AG09319 (cell line): ENCODE measurements at places on chromosomes 5 and 9.

DNA sequence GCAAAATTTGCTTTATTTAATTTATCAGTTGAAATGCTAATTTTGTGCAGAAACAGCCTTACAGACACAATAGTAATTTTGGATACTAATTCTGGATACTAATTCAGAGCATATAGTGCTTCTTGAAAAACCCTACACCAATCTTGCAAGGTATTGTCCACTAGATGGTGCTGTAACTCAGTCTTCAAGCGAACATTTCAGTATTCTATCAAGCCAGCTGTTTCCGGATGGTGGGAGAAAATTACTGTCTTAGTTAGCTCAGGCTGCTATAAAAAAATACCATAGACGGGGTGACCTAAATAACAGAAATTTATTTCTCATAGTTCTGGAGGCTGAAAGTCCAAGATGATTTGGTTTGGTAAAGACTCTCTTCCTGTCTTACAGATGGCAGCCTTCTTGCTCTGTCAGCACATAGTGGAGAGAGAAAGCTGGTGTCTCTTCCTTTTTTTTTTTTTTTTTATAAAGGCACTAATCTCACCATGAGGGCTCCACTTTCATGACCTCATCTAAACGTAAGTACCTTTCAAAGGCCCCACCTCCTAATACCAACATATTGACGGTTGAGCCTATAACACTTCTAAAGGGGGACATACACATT is 1306.5 kb upstream of the CDH9 start:
- DNase-seq = no peak

DNA sequence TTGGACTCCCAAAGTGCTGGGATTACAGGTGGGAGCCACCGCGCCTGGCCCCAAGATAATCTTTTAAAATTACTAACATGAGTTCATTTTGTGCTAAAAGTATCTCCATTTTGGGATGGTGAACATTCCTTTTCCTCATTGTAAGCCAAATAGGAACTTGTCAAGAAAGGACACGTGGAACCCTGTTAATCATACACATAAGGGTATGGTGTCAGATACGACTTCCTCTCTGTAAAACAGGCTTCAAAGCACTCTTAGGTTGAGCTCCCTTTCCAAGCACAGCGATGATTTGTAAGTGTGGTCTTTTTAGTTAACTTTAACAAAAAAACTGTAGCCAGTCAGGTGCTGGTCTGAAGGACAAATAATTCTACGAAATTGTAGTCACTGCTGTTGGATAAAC is 132.7 kb downstream of the UNC13B start:
- DNase-seq = no peak

DNA sequence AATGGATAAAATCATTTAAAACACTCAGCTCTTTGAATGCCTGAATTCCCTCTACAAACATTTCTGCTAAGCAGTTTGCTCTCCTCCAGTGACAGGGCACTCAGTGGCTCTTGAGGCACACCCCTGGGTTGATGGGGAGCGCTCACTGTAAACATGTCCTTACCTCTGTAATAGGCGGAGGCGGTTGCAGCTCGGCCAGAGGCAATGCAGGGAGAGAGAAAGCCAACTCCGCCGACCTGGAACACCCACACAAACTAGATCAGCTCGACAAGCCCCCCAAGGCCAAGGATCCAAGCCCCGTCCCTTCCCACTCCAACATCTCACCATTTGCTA is 329 bp downstream of the CDC23 start:
- DNase-seq = no peak

- DNase-seq = no peak
Observed at GRCh38 chr9:124179196-124180071, 78.3 kb upstream of the NEK6 start.

- DNase-seq = no peak
Observed at GRCh38 chr5:65413822-65414221, 67.9 kb downstream of the ADAMTS6 start.

GRCh38 chr9:68726489-68726888 is 21.4 kb downstream of the PIP5K1B start:
- no peak for DNase-seq

- no peak for DNase-seq
Observed at GRCh38 chr9:3874449-3875360, 348.9 kb upstream of the RFX3 start.

DNA sequence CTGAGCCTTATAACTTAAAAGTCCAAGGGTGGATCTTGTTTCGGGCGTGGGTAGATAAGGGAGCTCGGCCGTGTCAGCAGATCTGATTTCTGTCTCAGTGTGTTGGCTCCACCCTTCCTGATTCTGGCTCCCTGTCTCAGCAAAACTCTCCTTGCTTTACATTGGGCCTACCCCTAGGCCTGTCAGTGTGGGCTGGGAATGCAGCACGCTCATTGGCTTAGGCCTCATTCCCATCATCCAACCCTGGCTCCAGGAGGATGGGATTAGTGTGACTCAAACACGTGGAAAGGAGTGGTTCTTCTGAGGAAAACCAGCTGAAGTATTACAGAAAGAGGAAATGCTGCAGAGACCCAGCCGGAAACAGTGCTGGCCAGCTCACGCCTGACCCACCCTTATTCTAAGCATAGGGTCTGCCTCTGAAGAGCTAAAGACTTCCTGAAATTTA is 59.9 kb downstream of the ZFAND5 start:
- DNase-seq = no peak

DNA sequence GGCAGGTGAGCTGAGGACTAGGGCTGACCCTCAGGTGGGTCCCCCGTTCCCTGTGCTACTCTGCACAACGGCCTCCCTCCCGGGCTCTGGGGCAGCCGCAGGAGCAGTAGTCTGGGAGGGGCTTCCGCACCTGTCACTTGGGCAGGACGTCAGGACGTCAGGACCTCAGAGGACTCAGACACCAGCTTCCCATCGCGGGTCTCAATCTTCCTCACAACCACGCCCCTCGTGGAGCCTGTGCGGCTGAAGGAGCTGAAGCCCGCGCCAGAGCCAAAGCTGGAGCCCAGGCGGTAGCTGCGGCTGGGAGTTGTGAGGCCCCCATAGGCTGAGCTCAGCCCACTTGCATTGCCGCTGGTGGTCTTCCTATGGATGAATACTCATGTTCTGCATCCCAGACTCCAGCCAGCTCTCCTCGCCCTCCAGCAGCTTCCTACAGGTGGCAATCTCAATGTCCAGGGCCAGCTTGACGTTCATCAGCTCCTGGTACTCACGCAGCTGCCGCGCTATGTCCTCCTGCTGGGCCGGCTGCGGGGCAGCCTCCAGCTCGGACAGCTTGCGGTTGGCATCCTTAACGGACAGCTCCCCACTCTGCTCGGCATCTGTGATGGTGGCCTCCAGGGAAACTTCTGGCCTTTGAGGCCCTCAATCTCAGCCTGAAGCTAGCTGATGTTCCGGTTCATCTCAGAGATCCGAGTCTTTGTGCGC is 381.4 kb upstream of the RGMB start:
- DNase-seq = no peak

DNA sequence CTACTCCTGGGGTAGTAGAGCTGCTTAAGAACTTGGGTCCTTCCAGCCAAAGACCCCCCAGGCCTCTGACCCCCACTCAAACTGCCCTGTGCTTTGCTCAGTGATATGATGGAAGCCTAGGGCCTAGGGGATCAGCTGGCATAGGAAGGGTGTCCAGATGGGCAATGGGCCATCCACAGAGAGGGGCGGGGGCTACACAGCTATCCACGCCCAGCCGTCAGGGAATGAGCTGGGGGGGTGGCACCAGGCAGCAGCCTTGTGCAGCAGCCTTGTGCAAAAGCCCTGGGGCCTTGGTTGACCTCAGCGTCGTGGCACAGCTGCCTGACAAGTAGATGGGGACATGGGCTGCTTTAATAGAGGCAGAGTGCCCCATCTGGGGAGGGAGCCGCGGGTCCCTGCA is 43.2 kb downstream of the DAB2IP start:
- no peak for DNase-seq

DNA sequence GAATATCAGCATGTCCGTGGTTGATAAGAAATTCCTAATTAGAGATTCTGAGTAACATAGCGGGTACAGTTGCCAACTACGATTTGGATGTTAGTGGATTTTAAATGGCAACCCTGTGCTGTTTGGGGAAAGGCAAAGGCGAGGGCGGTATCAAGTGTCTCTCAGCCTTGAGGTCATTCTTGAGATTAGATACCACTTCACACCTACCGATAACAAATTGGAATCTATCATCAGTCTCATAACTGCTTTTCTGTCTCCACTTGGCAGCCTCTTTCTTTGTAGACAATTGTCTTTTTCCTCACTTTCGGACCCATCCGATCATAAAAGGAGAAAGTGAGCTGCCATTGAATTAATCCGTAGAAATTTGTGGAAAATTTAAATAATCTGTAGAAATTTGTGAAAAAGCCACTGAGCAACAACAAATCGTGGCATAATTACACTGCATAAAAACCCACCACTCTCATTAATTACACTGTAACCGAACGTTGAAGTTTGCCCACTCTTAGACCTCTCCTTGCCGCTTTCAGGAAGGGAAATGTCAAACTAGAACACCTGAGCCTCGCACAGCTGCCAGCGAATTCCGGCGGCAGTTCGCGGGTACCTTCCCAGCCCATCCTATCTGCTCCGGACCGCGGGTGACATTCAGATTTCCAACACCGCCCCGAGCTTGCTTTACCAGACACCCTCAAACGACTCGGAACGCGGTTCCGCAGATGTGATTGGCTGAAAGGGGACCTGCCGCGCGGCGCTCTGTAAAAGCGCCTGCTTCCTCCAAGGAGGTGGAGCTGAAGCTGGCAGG is 849 bp upstream of the RGMB start:
- no peak for DNase-seq

DNA sequence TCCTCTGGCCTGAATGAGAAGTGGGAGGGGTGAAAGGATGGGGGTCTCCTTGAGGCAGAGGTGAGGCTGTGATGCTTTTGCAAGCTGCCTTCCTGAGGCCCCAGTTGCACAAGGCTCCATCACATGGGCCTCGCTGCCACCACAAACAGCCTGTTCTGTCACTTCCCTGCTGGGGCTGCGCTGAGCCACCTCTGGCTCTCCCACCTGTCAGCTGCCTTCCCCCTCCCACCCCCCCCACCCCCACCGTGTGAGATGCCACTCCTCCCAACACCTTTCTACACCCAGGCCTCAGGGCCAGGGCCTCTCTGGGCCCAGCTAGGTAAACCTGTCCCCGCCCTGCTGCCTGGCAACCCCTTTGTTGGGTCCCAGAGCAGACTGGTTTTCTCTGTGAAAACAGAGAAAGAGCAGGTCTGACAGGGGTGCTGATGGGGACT is 4.5 kb upstream of the PDLIM4 start:
- DNase-seq = no peak

GRCh38 chr5:108543486-108543885 is 161.6 kb upstream of the FBXL17 start:
- DNase-seq = no peak

DNA sequence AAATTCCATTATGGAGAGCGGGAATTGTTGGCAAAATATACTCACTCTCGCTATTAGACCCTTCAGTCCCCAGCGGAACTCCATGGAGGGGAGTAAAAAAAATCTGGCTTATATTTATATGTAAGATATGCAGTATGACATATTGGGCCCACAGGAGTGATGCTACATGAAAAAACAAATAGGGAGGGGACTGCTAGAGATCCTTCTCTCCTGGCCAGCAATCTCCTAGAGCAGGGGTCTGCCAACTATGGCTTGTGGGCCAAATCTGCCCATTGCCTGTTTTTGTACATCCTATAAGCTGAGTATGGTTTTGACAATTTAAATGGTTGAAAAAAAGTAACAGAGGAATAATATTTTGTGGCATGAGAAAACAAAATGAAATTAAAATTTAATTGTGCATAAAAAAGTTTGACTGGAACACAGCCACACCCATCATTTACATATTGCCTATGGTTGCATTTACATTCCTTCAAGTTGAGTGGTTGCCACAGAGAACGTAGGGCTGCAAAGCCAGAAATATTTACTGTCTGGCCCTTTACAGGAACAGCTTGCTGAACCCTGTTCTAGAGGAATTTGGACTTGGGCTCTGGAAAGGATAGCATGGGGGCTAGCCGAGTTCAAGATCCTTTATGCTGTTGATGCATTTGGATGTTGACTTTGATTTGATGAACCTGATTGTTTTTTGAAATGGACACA is 197.3 kb upstream of the CLINT1 start:
- DNase-seq = peak; percentile 11

GRCh38 chr9:14760060-14760459 is 37.5 kb upstream of the CER1 start:
- DNase-seq = no peak

DNA sequence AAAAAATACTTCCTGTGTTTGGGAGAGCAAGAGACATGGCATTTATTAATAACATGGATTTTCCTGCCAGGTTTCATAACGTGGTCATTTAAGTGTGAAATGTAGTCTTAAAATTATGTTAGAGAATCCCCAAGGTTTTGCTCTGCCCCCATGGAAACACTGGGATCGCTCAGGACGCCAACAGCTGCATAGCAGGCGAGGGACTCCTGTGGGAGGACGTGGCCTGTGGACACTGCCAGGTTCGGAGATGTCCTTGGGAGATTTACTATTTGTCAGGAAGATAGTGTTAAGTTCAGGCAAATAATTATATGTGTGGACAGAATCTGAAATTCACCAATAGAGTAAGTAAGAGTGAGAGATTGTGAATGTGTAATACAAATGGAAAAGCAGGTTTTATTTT is 977 bp downstream of the BTNL9 start:
- DNase-seq = no peak

- no peak for DNase-seq
Observed at GRCh38 chr9:21592063-21592338, 109.9 kb upstream of the IFNE start.

- DNase-seq = no peak
Observed at GRCh38 chr5:75202935-75203334, 33.7 kb downstream of the ANKRD31 start.

- no peak for DNase-seq
Observed at GRCh38 chr5:167798448-167798847, 493.0 kb upstream of the WWC1 start.

DNA sequence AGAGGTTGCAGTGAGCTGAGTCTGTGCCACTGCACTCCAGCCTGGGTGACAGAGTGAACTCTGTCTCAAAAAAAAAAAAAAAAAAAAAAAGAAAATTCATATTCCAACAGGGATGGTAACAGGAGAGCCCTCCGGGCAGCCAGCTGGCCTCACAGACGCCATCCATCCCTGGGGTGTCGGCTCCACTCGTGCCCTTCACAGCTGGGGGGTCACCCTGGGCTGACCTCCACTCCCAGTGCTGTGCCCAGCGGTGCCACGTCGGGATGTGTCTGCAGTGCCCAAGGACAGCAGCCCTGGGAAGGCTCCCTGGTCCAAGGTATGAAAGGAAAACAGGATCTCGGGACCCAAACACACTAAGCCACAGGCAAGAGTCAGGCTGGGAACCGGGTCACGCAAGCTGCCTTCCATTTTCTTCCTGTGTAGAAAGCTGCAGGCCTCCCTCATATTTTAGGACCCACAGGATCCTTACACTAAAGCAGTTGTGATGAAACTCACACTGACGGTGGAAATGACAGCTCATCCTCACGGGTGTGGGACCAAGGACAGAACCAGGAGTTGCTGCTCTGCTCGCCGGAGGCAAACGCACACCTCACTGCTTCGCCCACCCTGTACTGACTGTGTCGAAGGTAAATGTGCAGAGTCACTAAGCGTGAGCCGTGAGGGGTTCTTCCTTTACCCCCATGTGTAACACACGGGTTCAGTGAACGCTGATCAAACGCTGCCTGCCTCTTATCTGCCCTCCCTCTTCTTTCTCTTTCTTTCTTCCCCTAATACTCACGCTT is 5.3 kb downstream of the SLC12A7 start:
- DNase-seq = no peak

- peak; percentile 58 for DNase-seq
Observed at GRCh38 chr9:126791406-126792230, 13.2 kb upstream of the ZBTB43 start.

GRCh38 chr5:175675873-175676272 is 18.0 kb downstream of the HRH2 start:
- DNase-seq = no peak
